ENCODE measurements at places on chromosomes 7 and 10.

- no peak for DNase-seq
These were observed 35.7 kb downstream of the NAPEPLD start for GRCh38 chr7:103113164-103113563.

DNA sequence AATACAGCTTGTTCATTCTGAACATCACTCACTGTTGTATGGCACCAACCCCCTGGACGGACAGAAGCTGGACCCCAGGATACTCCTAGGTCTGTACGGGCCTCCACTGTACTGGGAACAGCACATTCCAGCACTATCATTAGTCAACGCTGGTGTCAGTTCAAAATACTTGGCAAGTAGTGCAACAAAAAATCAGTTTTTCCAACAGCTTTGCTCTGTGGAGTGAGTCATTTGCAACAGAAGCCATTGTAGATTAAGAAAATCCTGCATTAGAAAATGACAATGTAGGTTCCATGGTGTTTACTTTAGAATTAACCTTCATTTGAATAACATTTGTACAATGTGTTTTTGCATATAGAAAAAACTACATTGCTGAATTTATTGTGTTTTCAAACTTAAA is 266.6 kb downstream of the HDAC9 start:
- DNase-seq: no peak

DNA sequence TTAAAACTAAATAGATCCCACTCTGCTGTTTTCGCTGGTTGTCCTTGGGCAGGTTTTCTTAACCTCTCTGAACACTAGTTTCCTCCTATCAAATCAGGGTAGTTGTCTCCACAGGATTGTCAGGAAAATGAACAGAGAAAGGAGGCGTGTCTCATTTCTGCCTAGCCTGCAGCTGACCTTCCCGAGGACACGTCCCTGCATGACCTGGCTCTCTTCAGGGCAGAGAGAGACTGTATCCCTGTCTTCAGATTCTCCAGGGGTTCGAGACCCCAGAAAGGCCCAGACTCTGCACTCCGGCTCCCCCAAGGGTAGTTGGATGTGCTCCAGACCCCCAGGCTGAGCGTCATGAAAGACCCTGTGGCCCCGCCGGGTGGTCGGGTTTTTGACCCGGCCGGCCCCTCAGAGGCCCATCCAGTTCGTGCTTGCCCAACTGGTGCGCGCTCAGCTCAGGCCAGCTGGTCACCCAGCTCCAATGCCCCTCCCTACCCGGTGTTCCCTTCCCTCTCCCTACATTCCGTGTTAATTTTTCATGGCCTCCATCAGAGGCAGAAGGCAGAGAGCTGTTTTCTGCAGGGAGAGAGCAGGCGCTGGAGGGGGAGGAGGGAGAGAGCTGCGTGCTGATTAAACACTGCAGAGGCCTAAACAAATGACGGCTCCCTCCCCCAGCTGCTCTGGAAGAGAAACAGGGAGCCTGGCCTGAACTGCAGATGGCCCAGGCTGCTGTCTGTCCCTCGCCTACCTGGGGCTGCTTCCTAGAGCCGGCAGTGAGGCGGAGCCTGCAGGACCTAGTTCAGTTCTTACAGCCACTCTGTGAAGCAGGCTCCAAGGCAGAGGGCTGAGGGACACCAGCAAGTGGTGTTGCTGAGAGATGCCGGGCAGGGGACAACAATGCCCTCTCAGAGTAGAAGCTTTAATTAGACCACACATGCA is 86.2 kb upstream of the PPIF start:
- DNase-seq: no peak

- no peak for DNase-seq
These were observed 779 bp upstream of the KIF5B start for GRCh38 chr10:32057036-32057372.

DNA sequence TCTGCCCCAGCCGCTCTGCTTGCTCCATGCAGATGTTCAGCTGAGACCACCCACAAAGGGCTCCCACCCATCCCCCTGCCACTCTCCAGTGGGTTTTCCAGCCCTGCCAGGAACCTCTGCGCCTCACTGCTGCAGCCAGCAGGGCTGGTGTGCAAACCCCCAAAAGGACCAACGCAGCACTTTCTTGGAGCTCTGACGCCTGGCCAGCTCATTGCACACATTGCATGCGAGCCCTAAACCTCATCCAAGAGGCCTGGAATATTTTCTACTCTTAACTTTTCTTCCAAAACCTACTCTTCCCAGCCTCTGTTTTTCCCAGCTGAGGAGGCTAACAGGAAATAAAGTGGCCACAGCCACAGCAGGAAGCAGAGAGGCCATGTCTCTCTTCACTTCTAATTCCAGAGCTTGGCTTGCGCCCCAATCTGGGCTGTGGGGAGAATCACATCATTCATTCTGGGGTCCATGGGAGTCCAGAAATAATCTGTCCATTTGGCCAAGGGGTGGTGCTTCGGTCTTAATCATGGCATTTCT is 4.6 kb upstream of the FAM170B start:
- DNase-seq: no peak

DNA sequence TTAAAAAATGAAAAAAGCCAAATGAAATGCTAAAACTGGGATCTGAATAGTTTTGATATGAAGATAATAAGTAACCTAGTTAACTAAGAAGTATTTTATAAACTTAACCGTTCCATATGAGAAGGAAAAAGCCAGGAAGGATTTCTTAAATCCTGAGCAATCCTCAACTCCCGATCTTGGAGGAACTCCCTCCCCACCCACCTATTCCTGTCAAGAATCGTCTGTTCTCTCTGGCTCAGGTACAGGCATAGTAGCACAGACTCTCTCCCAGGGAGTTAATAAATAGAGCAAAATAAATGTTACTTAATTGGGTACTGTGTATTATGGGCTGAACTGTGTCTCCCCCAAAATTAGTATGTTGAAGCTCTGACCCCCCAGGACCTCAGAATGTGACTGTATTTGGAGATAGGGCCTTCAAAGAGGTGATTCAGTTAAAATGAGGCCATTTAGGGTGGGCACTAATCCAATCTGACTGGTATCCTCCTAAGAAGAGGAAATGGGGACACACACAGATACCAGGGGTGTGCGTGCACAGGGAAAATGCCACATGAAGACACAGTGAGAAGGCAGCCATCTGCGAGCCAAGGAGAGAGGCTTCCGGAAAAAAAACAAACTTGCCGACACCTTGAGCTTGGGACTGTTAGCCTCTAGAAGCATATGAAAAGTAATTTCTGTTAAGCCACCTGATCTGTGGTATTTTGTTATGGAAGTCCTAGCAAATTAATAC is 28.7 kb downstream of the PUS7 start:
- no peak for DNase-seq

DNA sequence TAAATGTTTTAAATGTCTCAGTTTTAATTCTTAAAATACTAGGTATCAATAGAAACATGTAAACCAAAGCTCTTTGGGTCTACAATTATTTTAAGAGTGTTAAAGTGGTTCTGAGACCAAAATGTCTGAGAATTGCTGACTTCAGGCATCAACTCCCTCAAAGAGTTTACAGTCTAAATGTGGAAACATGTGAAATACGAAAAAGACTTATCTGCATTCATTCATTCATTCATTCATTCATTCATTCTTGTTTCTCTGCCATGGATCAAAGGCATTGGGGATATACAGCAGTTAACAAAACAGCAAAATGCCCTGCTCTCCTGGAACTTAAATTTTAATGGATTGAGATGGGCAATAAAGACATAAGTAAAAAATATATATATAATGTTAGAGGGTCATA is 69.8 kb downstream of the BLNK start:
- no peak for DNase-seq

DNA sequence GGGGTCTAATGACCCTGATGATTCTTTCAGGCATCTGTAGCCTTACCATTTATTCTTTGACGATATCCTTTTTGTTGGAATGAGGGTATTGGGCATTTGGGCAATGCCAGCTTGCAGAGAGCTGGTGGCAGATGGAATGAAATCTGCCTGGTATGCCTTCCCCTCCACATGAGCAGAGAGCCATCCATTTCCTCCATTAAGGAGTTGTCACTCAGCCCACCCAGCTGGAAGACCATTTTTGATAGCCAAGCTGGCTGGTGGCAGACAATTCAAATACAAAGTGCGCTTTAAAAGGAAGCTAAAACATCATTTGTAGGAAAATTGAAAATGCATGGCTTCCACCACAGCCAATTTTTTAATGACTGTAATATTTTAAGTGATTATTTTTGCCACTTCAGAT is 240.1 kb upstream of the SLC26A5 start:
- DNase-seq: no peak

DNA sequence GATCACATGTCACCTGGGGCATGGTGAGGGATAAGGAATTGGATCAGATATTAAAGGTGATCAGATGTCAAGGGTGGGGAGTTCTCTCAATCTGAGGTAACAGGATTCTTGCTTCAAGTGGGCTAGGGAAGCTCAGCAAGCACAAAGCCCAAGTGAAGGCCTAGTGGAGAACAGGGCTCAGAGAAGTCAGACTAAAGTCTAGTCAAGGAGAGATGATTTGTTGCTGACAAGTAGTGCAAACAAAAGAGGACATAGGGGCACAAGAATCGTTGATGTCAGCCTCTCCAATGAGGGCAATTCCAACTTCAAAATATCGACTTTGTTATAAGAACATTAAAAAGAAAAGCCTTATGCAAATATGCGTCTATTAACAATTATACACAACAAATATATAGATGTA is 852.8 kb upstream of the CELF2 start:
- DNase-seq: no peak

DNA sequence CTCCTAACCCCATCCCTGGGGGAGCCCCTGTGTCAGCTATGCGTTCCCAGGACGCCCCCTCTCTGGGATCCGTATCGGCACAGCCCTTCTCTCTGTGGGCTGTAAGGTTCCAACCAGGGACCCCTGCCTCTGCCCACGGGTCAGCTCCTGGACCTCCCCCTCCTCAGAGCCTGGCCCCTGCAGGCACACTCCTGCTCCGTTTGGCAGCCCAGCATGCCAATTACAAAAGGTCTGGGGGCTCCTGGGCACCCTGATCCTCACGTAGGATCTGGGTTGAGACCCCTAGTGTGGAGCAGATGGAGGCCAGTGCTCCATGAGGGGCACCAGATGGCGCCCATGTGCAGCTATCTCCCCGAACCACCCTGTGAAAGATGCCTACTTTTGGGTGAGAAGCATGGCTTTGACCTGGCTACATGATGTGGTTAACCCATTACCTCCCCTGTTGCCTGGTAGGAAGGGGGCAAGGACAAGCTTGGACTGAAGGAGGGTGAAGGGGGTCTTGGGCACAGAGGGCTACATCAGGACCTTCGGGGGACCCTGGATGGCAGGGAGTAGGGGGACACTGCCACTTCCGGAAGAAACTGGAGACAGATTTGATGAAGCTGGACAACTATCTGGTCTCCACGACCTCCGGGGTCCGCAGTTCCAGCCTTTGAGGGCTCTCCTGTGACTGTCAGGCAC is 9.0 kb downstream of the TACR2 start:
- peak; percentile 35 for DNase-seq

- no peak for DNase-seq
These were observed 19.8 kb downstream of the SHH start for GRCh38 chr7:155792315-155792960.

GRCh38 chr7:115561335-115562110 is 469.0 kb downstream of the TFEC start:
- no peak for DNase-seq

DNA sequence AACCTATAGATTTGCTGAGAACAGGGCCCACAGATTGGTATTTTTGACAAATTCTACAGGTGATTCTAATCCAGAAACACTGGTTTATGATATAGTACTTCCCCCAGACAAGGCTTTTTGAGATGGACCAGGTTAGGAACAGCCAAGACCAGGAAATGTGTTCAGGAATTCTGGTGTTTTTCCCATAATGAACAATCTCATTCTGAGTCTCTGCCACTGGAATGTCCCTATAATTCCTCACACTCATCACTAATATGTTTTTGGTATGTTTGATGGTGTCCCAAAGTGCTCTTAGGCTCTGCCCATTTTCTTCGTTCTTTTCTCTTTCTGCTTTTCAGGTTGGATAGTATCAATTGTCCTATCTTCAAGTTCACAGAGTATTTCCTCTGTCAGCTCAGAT is 107.2 kb upstream of the IGFBP3 start:
- no peak for DNase-seq

DNA sequence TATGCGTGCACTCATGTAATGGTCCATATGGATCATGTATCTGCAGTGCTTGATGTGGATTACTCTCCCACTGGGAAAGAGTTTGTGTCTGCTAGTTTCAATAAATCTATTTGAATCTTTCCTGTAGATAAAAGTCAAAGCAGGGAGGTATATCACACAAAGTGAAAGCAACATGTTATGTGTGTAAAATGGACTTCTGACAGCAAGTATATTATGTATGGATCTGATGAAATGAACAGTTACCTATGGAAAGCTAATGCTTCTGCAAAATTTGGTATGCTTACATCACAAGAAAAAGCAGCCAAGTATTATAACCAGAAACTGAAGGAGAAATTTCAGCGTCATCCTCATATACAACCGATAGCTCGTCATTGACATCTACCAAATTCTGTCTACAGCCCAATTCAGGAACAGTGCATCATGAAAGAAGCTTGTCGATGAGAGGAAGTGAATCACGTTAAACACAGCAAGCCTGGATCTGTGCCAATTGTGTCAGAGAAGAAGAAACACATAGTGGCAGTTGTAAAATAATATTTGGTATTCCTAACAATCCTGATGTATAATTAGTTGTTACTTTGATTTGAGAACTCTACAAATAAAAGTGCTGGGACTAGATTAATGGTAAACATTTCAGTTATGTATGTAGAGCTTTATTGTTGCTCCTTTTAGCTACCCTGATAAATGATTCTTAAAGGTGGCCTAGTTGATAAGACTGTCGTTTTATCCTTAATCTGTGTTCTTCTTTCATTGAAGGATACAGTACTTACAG is 14.2 kb upstream of the SYPL1 start:
- DNase-seq: peak; percentile 59

GRCh38 chr10:28505359-28505959 is 27.5 kb upstream of the WAC start:
- no peak for DNase-seq

DNA sequence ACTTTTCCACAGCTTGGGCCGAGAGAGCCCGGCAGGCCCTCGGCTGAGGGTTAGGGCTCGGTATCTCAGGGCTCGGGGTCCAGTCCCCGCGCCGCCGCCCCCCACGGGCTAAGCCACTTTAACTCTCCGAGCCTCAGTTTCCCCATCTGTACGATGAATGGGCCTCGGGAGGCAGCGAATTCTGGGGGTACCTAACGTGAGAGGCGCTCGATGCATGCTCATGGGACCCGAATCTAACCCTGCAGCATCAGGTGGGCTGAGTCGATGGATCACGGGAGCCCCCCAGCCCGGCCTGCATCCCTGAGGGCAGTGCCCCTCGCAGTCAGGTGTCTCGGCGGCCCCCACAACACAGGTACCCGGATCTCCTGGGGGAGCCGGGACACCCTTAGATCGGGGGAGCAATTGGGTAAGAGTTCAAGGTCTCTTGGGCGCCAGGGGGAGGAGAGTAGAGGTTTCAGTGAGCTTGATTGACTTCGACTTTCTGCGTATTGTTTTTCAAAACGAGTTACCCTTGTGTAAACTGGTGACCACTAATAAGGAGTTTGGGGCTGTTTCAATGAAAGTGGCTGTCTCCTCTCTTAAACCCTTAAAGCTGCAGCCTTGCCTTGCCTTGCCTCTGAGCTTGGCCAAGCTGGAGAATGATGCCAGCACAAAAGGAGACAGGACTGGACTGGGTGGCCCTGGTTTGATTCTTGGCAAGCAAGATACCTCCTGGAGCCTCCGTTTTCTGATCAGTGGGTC is 631 bp downstream of the POR start:
- DNase-seq: no peak

Measured in NCI-H460 (cell line).